ENCODE measurements at places on chromosomes 11 and 22. TPM values are rescaled to one million over a fixed set of nuclear protein-coding genes. Genes with fewer than 3 reads are reported as not detected.

FGF19 gene
- total RNA-seq = not detected

ISX gene
- not detected for total RNA-seq

CCDC89 gene
- 2.0 TPM for total RNA-seq

RAB3IL1 gene
- 9.9 TPM for total RNA-seq

PATE1 gene
- total RNA-seq = not detected

PRR33 gene
- total RNA-seq = not detected

CCND1 gene
- total RNA-seq = 378 TPM

OR51E2 gene
- not detected for total RNA-seq
